ENCODE measurements at places on chromosomes 3 and 15.

- DNase-seq = no peak
Observed at GRCh38 chr3:122394173-122394572, 10.2 kb downstream of the FAM162A start.

DNA sequence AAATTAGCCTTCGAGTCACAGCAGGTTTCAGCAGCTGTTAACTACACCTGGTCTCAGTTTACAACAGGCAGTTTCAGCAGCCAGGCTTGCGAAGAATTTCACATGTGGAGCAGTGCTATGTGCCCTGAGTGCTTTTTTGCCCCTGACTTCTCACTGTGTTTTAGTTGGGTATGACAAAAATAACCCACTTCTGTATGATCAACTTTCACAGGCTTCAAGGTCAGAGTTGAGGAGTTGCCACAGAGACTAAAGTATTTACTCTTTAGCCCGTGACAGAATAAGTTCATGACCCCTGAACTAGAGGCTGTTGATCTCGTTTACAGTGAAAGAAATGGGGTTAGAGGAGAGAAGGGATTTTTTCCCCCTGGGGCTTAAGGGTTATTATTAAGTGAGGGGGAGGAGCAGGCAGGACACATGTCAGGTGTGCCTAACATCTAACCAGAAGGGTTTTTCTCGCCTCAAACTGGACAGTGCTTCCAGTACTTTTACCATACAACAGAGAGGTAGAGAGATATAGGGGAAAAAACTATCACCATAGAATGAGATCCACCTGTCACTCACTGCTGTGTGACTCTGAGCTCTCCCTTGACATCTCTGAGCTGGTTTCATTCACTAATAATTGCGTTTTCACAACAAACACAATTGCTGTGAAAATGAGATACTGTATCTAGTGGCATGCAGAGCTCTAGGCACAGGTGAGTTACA, 14.0 kb upstream of the TOPBP1 start:
- DNase-seq = no peak

- no peak for DNase-seq
Observed at GRCh38 chr3:167102071-167102470, 278.0 kb downstream of the ZBBX start.

DNA sequence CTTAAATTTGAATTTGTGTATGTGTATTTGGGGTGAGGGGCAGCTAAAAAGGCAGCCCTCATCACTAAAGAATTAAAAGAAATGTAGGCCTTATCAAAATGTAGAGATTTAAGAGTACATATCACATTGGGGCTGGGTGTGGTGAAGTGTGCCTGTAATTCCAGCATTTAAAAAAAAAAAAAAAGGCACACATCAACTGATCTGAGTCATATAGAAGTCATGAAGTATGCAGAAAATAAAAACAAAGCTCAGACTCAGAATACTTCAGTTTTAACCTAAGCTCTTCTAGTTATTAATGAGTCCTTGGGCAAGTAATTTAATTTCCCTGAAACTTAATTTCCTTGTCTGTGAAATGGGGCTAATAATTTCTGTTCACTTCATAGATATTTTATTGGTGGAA, 31.6 kb downstream of the SLC24A1 start:
- DNase-seq = no peak

GRCh38 chr15:87118435-87118834, 1038.8 kb downstream of the AGBL1 start:
- no peak for DNase-seq

GRCh38 chr15:100897221-100898151, 17.9 kb downstream of the ALDH1A3 start:
- DNase-seq = no peak

GRCh38 chr3:52324676-52325075, 8.6 kb downstream of the DNAH1 start:
- DNase-seq = no peak

GRCh38 chr3:48125013-48125705, 63.1 kb downstream of the CDC25A start:
- DNase-seq = no peak

DNA sequence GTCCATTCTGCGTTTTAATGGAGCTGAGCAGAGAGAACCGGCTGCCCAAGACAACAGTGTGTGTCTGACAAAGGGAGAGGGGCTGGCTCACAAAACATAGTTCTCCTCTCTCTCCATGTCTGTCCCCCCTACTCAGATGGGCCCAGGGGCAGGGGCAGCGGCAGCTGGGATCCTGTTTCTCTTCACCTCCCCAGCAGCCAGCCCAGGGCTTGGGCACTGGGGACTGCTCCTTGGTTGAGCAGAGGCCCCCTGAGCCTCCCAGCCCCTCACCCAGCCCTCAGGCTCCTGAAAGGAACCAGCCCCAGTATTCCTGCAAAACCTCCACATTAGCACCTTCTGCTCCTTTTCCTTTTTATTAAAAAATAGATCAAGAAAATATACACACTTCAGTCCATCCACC, 17.8 kb downstream of the TPRA1 start:
- DNase-seq = no peak

DNA sequence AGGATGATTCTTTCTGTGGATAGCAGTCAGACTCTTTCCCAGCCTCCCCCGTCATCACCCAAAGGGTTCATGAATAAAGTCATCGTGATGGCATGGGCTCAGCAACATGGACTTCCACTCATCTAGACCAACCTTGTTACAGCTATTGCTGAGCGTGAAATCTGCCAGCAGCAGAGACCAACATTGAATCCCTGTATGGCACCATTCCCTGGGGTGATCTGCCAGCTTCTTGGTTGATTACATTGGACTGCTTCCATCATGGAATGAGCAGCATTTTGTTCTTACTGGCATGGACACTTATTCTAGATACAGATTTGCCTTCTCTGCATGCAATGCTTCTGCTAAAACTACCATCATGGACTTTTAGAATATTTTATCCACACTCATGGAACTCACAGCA, 195.6 kb upstream of the AZI2 start:
- DNase-seq = no peak

DNA sequence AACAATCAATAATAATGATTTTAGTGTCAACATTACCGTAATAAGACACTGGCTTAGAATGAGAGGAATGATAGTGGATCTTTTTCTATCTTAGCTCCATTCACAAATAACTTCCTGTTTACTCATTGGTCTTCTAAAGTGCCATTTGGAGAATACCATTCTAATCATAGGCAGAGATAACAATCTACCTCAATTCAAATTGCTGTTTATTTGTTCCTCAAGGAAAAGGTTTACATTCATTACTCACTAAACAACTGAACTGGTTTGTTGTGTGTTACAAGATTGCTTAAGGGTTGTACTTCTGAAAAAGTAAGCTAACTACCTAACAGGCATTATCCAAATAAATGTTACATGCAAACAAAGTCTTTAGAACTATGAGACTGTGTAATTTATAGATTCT, 8.1 kb upstream of the PCOLCE2 start:
- no peak for DNase-seq

DNA sequence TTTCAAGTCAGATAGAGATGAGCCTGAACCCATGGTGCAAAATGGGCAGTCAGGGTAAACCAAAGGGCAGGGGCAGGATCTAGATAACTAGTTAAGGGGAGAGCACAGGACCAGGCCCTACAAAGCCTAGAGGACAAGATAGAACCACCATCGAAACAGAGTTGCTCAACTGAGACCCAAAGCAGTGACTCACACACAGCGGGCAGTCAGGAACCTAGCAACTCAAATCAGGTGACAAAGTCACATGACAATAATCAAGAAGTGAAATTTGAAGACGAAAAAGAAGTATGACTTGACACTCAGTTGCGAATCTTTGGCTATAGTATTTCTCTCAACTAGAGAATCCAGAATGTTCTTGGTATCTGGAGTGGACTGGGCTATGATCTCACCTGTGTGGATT, 136.0 kb upstream of the PTPRG start:
- DNase-seq = no peak

GRCh38 chr15:95280711-95281110, 1049.3 kb downstream of the MCTP2 start:
- DNase-seq = no peak
